ENCODE measurements at places on chromosomes 5 and 9. TPM values are rescaled to one million over a fixed set of nuclear protein-coding genes. Genes with fewer than 3 reads are reported as not detected.

DNA sequence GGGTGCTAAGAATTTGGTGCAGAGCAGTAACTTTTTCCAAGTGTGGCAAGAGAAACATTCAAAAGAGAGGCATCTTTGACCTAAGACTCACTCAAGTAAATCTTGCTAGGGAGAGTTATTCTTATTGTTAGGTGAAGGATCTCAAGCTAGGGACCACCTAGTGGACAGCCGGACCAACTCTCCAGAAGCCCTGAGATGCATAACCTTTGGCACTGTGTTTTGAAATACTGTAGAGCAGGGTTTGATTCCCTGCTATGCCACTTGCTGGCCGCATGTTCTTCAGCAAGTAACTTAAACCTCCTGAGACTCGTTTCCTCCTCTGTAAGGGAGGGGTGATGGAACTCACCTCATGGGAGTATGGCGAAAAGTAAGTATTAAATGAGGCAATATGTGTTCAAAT is 336.1 kb upstream of the ADAMTSL1 start:
- no peak for DNase-seq

DNA sequence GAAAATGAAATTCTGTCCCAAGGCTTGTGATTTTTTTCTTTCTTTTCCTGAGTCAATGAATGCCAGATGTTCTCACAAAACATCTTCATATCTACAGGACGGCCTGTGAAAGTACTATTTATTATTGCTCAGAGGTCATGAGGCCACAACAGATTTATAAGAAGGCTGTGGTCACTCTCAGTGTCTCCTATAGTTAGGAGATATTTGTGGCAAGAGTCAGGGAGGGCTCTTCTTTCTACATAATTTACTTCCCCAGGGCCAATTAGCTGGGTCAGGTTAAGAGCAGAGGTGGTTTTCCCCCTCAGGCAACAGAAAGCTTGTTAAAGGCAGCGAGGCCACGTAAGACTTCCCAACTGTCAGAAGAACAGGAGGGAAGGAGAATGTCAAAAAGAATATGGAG is 248.7 kb downstream of the SLIT3 start:
- no peak for DNase-seq

DNA sequence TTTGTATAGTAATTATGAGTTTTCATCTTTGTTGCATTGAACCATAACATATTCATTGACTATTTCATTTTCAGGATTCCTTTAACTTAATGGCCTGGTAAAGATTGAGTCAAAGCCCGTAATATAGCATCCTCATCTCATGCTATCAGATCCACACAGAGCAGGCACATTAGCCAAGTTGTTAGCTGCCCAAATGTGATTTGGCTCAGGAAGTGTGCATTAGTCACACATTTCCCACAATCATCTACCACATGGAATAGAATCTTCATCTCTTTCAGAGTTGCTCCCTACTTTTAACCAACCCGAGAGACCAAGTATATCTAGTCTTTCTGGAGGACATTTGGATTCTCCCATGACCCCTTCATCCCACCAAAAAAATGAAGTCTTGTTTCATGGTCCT is 481.0 kb upstream of the PTGER4 start:
- no peak for DNase-seq

LCN2 gene
- 0.29 TPM for polyA plus RNA-seq

- peak; percentile 26 for DNase-seq
Observed at GRCh38 chr9:99859243-99859980, 37.7 kb downstream of the NR4A3 start.

- no peak for DNase-seq
Observed at GRCh38 chr5:115588640-115589039, 13.6 kb downstream of the TICAM2 start.

- DNase-seq: no peak
Observed at GRCh38 chr9:135903358-135903656, 4.0 kb downstream of the CAMSAP1 start.

DNA sequence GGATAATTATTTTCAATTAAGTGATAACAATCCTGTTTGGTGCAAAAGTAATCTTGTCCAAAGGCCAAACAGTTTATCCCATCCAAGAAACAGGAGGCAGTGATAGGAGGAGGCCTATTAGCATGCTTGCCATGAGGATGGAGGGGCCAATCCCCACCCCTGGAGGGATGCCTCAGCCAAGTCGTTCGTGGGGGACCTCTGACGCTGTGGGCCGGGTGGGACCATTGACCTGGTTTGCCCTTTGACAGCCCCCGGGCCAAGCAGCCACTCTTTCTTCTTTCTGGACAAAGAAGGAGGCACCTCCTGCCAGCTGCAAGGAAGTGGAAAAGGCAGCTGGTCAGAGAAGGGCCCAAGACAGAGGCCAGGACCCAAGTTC is 39.5 kb upstream of the GRHPR start:
- DNase-seq: no peak

DNA sequence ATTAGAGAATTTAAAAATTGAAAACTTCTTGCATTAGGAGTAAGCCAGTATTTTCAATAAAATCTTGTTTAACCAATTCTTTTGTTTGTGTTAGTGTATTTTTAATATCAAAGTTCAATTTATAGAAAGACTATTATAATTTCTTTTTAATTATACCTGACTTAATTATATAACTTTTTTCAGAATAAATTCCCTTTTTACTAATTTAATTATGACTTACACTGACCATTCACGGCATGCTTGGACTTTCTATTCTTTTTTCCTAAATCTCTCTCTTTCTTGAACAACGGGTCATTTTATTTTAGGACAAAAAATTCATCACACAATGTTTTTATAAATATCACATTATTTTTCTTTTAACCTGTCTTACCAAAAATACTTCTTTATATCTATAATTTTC is 555.3 kb upstream of the PTGER4 start:
- no peak for DNase-seq

- DNase-seq: peak; percentile 73
Observed at GRCh38 chr9:113918697-113919350, 42.7 kb downstream of the ZNF618 start.

- DNase-seq: peak; percentile 65
Observed at GRCh38 chr5:54217826-54218503, 92.4 kb downstream of the ARL15 start.

All from spinal cord (tissue), 10 donors.